ENCODE measurements at places on chromosomes 4 and X.

DNA sequence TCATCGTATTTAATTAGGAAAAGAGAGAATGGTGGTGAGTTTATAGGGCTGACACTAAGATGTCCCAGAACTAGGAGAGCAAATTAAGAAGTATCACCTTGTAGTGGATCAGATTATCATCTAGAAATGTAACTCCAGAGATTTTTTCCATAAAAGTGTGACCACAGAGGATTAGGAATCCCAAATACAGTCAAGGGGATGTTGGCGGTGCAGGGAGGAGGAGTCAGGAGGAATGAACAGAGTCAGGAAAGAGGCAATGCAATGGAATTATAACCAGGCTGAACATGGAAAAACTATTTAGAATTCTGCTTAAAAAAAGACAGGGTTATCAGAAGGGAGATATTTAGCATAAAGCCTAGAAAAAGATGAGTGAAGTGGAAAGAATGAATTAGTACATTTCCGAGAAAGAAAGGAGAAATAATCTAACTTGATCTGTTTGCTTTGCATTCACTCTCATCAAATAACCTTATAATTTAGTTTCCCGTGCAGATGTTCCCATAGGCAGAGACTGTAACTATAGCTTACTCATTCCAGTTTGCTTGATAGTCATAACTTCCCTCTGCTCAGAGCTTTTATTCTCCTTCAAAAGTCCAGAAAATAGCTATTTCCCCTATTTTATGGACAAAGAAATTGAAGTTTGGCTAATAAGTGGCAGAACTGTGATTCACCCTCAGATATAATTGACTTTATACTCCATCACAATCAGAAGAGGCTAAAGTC lies 56.4 kb downstream of the SCFD2 start:
- DNase-seq, result no peak

DNA sequence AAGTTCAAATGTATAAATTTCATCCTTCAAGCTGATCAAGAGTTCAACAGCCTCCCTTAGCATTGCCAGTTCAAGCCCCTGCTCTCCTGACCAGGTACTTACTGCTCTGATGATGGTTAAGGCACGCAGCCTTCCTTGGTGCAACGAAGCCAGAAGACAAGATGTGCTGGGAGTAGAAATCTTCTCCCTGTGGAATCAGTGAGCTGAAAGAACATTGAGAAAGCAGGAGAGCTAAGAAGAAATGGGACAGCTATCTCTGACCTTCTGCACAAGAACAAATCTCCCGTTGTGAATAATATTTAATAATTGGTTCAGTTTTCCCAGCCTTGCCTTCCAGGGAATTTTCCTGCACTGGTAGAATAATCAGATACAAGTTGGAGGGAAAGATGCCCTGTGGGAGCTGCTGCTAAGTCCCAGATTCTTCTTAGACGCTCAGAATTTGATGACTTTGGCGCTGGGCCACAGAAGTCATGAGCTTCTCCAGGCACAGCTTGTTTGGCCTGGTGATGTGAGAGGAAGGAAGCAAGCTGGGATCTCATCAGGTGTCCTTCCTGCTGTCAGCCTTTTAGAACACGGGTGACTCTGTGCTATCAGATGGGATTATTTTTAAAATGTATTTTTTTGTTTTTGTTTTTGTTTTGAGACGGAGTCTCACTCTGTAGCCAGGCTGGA lies 77.8 kb downstream of the CD38 start:
- DNase-seq, result no peak

GRCh38 chr4:5893004-5893580 lies at the start of gene CRMP1:
CRMP1 (minus strand) TSS chr4:5893086; CDS start chr4:5892969, 117 bp downstream.
- no peak for DNase-seq

GRCh38 chrX:108163333-108164082 lies 71.9 kb downstream of the ATG4A start:
- DNase-seq, result no peak

GRCh38 chr4:152217896-152218295 lies 318.0 kb downstream of the FBXW7 start:
- DNase-seq, result no peak

DNA sequence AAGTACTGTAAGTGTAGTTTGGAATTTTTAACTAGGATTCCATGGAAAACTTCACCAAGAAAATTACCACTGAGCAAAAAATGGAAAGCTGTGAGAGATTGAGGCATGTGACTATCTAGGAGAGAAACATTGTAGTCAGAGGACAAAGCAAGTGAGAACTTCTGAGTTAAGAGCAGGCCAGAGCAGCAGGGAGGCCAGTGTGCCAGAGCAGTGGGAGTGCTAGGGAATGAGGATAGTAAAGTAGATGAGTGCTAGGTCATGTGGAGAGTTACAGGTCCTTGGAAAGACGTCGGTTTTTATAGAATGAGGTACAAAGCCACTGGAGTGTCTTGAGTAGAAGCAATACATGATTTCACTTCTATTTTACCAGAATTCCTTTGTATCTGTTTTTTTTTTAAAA lies 52.7 kb upstream of the FAT4 start:
- no peak for DNase-seq

DNA sequence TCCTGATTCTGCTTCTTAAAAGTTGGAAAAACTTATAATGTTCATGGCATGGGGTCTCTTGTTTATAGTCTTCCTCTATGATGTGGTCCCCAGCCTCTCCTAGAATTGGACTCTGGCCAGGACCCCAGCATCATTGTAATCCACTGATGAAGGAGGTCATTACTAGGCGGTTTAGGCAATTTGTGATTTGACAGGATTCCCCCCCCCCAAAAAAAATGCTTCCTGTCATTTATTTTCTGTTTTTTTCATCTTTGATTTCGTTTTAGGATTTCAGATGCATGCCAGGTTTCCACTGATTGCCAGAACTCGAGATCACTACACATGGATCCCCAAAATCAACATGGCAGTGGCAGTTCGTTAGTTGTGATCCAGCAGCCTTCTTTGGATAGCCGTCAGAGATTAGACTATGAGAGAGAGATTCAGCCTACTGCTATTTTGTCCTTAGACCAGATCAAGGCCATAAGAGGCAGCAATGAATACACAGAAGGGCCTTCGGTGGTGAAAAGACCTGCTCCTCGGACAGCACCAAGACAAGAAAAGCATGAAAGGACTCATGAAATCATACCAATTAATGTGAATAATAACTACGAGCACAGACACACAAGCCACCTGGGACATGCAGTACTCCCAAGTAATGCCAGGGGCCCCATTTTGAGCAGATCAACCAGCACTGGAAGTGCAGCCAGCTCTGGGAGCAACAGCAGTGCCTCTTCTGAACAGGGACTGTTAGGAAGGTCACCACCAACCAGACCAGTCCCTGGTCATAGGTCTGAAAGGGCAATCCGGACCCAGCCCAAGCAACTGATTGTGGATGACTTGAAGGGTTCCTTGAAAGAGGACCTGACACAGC lies 4.9 kb downstream of the SPRY1 start:
- DNase-seq, result no peak

DNA sequence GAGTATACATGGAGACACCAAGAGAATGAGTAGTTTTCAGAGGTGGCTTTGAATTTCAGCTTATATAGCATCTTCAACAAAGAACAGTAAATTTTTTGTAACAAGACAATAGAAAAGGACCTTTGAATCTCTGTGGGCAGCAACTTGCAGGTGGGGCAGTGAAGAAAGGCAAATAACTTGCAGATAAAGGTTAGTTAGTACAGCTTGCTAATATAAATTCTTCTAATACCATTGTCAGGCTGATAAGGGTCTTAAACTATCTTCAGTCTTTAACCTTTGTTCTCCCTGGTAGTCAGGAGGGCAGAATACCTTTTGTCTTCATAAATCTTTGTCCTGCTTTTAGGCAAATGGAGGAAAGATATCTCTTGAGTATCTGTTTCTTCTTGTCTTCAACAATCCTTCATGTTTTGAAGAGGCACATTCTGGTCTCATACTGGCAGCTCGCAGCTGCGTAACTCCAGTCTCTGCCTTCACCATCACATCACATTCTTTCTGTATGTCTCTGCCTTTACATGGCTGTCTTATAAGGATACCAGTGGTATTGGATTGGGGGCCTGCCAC lies 16.0 kb downstream of the ANXA3 start:
- no peak for DNase-seq

DNA sequence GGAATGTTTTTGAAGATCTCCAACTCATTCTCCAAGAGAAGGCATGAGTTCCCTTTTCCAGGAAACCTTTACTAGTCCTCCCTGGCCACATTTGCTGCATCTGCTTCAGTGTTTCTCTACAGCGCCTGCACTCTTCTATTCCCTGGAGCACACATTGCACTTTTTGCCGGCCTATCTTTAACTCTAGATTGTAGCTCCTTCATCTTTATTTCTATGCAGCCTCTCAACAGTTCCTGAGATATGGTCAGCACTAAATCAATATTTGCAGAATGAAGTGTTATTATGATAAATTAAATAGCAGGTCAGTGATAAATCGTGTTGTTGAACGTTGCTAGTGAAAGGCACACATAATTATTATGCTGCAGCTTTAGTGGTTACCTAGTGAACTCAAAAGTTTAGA lies 88.3 kb downstream of the VCX3A start:
- DNase-seq, result no peak

DNA sequence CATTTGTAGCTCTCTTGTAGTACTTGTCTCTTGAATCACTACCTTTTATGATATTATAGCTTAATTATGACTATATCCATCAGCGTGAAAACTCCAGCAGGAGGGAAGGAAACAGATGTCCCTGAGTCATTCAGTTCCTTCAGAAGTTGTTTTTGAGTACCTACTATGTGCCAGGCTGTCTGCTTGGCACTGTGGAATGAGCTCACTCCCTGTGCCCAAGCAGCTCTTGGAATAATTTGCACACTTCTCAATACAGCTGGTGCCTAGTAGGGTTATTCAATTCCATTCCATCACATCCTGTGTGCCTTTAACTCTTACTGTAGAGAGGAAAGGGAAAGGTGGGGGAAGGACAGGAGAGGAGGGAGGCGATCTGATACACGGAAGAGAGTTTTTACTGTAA lies 77.1 kb downstream of the NFKB1 start:
- no peak for DNase-seq

GRCh38 chr4:110781944-110782343 lies 159.1 kb upstream of the PITX2 start:
- no peak for DNase-seq

- no peak for DNase-seq
These were observed 165.4 kb upstream of the TACR3 start for GRCh38 chr4:103885152-103885551.

DNA sequence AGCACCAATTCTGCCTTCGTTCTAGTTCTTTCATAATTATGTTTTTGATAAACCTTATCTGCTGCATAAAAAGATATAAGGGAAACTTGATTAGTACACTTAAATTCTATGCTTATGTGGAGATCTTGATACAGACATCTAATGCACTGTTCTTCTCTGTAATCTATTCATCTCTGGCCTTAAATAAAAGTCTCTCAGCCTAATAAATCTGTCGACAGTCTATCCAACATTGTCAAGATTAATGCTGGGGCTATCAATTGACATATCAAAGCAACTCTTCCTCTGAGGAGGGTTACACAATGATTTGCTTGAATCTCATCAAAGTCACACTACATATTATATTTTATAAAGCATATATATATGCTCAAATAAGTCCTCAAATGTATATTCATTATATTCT lies 545.5 kb downstream of the SPOCK3 start:
- no peak for DNase-seq

DNA sequence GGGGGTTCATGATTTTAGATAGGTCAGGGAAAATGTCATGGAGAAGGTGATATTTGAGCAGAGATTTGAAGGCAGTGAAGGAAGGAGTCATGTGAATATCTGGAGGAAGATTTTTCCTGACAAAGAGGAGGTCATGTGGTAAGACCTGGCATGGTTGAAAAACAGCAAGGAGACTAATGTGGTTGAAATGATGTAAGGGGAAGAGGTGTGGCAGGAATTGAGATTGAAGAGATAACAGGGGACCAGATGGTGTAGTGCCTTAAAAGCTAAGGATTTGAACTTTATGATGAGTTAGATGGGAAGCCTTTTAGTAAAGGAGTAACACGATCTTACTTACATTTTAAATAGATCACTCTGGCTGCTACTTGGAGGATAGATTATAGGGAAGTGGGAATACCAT lies 210.9 kb downstream of the RTL9 start:
- DNase-seq, result no peak

GRCh38 chr4:75686346-75686745 lies 13.1 kb upstream of the G3BP2 start:
- DNase-seq, result no peak
